ENCODE measurements at places on chromosomes 3 and 15. TPM values are rescaled to one million over a fixed set of nuclear protein-coding genes. Genes with fewer than 3 reads are reported as not detected.

GRCh38 chr3:87227104-87227834 is at the start of gene CHMP2B:
Gene CHMP2B, plus strand, starts transcription at chr3:87227309. Its CDS starts 214 bp downstream, at chr3:87227523.
- DNase-seq: peak; percentile 93

GRCh38 chr3:179026636-179027035 is 45.0 kb downstream of the ZMAT3 start:
- DNase-seq: no peak

The FAN1 gene
- total RNA-seq: 13.5 TPM

DNA sequence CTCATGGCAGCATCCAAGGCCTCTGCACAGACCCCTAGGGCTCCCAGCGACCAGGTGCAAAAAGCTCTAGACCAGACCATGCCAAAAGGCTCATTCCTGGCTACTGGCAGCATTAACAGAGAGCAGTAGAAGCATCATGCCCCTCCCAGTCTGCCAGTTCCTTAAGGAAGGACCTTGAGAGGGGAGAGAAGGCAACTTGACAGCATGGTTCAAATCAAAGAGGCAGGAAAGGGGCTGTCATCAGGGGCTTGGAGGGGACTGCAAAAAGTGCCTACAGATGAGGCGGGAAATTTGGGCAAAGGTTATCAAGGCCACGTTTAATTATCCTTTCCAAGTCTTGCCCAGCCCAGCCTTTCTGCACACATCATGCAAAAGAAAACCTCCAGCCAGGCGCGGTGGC is 64.7 kb downstream of the SSUH2 start:
- DNase-seq: no peak

The C3orf22 gene
- not detected for total RNA-seq

- DNase-seq: no peak
These were observed 84.7 kb upstream of the PPIB start for GRCh38 chr15:64247535-64247905.

The DPPA2 gene
- total RNA-seq: not detected

DNA sequence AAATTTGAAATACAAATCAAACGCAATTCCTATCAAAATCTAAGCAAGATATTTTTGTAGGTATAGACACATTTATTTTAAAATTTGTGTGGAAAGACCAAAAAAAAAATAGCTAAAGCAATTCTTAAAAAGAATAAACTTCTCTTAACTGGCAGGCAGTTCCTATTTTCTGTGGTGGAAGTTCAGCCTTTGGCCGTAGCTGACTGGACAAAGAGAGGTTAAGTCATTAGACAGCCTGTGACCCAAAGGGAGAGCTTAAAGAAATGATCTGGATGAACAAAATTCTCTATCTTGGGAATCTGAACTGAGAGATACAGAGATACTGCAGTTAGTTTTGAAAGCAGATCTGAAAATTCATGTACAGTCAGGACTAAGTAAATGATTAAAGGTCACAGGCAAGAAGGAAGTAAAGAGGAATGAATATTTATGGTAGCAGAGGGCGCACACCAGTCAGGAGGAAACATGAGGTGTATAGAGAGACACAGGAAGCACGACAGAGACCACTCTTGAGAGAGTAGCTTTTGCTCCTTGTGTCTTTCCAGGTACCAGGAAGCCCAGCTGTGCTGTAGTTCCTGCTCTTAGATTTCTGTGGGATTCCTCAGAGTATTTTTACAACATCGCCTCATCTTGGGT is 57.5 kb downstream of the TPRG1 start:
- no peak for DNase-seq

The LNP1 gene
- 4.4 TPM for total RNA-seq

- DNase-seq: no peak
These were observed 88.8 kb downstream of the GADL1 start for GRCh38 chr3:30805695-30806094.

GRCh38 chr3:172323894-172324610 is 124.2 kb downstream of the GHSR start:
- peak; percentile 43 for DNase-seq

DNA sequence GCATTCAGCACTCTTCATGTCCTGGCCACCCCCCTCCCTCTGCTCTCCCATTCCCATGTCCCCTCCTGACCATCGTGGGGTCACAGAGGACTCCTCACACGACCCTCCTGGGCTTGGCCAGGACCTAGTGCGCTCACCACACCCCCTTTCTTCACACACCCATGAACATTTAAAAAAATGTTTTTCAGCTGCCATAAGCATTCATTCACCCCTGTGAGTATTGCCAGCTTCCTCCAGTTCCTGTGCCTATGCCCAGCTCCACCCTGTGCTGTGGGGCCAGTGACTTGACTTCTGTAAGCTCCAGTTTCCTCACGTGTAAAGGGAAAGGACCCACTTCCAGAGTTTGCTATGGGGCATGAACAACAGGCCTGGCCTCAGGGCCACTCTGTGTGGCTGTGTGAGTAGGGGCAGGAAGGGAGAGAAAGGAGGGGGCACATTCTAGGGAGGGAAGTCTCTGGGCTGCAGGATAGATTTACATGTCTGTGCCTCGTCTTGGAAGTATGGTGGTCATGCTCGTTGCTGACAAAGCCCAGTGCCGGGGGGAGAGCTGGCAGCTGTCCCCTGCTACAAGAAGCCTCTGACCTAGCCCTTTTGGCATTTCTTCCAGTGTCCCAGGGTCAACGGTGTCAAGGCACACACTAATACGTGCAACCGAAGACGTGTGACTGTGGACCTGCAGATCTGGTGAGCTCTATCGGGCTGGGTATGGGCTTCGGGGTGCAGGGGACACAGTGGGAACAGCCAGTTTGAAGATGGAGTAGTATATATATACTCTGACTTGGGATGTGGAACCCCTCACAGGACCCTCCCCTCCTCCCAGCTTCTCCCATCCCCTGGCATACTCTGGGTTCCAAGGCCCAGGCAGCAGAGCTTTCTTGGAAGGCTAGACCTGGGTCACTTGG is 22.8 kb downstream of the ESYT3 start:
- DNase-seq: no peak

The GATM gene
- total RNA-seq: 27.1 TPM

DNA sequence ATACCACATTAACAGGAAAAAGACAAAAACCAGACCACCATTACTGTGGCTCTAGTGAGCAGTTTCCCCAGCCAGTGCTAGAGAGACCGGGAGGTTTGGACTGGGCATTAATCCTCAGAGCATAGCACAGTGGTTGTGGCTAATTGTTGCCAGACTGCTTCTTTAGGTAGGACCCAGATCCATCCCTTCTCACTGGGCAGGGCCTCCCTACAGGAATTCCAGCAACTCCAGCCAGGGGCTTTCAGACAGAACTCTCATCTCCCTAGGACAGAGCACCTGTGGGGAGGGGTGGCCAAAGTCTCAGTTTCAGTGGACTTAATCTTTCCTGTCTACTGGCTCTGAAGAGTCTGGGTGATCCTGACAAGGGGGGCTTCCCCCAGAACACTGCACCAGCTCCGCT is 759.6 kb downstream of the SQOR start:
- no peak for DNase-seq

- no peak for DNase-seq
These were observed 90.9 kb upstream of the ZNF280D start for GRCh38 chr15:56824175-56824574.

- DNase-seq: no peak
These were observed 134.5 kb upstream of the SGO1 start for GRCh38 chr3:20320489-20320888.

The GOLGA8S gene
- 0.24 TPM for total RNA-seq

- no peak for DNase-seq
These were observed 33.6 kb upstream of the SEC13 start for GRCh38 chr3:10354361-10355015.

The AP3B2 gene
- not detected for total RNA-seq

The KLHL24 gene
- 188 TPM for total RNA-seq

The ZNF860 gene
- 0.26 TPM for total RNA-seq

DNA sequence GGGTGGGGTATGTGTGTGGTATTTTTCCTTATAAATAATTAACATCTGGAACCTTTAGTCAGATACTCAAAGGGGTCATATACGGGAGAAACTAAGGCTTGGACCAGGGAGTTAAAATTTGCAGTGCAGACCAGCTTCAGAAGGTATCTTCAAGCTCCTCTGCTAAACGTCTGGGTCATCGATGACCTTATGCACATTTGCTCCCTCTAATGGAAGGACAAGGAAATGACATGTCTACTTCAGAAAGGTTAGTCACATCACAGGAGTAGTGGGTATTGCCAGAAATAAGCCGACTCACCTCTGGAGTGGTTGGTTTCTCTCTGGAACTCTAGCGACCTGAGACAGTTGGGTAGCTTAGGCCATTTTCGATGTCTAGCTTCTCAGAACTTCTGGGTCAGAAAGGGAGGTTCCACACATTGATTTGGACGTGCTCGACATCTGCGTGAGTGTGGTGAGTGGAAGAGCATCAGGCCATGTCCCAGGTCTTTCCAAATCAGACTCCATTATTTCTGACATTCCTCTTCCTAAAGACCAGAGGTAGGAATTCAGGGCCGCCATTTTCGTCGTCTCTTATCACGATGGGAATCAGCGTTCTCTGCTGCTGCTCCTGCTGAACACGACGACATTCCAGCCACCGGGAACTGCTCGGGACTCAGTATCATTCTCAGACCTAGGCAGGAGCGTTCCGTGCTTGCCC is 31.8 kb upstream of the RASA2 start:
- DNase-seq: no peak

DNA sequence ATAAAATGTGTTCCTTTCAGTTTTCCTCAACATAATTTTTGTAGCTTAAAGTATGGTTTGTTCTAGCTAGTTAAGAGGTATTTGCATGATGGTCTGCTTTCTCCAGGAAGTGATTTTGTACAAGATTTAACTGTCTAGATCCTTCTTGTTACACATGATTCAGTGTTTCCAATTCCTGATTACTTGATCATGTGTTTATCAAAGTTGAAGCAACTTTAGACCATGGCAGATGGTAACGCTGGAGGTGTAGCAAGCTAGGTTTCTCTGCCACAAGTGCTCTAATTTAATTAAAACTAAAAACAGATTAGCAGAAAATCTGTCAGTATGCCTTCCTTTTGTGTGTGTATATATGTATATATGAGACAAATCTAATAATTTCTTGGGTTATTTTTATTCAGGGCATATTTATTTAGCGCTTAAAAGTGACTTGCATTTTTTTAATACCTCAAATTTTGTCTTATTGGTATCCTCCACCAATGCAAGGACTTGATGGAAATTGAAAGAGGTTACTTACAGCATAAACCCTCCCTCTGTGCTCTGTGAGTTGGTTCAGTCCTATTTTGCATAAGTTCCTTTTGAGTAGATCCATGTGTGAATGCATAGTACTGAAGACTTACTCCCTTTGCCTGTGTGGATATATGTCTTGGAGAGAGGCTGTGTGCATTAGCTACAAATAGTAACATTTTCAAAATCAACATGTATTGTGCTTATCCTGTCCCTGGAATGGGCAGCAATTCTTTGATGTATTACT is 157.3 kb upstream of the CGNL1 start:
- DNase-seq: no peak

The CCR9 gene
- not detected for total RNA-seq

GRCh38 chr3:108590460-108590859 is 938 bp downstream of the DZIP3 start:
- no peak for DNase-seq

The MME gene
- total RNA-seq: 6.2 TPM

The MUC20 gene
- total RNA-seq: 1.5 TPM

GRCh38 chr15:56798639-56799038 is 65.3 kb upstream of the ZNF280D start:
- DNase-seq: no peak

GRCh38 chr3:50264383-50264963 is 4.5 kb upstream of the SEMA3B start:
- DNase-seq: peak; percentile 95

- no peak for DNase-seq
These were observed 1.8 kb downstream of the MTFMT start for GRCh38 chr15:65027593-65027992.

GRCh38 chr15:94582368-94582767 is 351.0 kb downstream of the MCTP2 start:
- no peak for DNase-seq

- no peak for DNase-seq
These were observed 5.3 kb downstream of the P2RY12 start for GRCh38 chr3:151379083-151379734.

The CAV3 gene
- not detected for total RNA-seq

- DNase-seq: no peak
These were observed 35.3 kb upstream of the PSMD6 start for GRCh38 chr3:64058566-64058965.

The FAM240A gene
- not detected for total RNA-seq

- no peak for DNase-seq
These were observed 41.6 kb downstream of the NANOGP8 start for GRCh38 chr15:35043373-35044095.

GRCh38 chr3:13650210-13651056 is 101.5 kb downstream of the FBLN2 start:
- peak; percentile 76 for DNase-seq

The IMP3 gene
- 171 TPM for total RNA-seq

DNA sequence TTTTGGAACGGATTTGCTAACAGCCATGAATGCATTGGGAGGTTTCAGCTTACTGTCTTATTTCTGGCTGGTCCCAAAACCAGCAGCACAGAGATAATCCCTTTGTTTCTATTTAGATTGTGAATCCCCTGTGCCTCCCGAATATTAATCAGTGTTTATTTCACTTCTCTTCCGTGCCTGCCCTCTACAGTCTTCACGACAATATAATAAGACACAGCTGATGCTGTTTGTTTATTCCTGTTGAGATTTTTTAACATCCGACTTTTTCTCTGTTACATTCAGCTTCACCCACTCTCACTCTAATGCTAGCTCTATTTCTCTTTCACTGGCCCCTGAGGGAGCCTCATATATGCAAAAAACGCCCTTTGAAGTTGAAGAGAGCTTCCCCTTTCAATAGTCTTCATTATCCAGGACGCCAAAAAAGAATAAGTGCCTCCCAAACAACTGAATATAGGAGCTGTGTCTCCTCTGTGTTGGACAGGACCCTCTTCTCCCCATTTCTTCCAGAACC is 995.3 kb downstream of the ROBO2 start:
- no peak for DNase-seq

DNA sequence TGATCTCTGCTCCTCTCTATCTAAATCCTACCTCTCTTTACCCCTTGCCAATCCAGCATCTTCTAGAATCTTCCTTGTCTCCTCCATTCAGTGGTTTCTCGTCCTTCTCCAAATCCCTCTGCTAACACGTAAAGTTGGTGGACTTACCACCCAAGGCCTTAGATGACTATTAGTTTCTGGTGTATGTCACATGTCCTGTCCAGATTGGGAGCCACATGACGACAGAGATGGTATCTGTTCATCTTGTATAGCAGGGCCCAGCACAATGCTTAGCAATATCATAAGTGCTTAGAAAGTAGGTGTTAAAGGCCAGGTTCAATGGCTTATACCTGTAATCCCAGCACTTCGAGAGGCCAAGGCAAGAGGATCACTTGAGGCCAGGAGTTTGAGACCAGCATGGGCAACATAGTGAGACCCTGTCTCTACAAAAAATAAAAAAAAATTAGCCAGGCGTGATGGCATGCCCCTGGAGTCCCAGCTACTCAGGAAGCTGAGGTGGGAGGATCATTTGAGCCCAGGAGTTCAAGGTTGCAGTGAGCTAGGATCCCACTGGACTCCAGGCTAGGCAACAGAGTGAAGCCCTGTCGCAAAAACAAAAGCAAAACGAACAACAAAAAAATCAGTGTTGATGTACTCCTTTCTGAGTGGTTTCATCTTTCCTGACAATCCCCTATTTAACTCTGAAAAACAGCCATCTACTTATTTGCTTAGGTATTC is 81.8 kb downstream of the HMG20A start:
- no peak for DNase-seq

GRCh38 chr3:38986901-38987300 is 64.8 kb downstream of the SCN11A start:
- no peak for DNase-seq
